ENCODE measurements at places on chromosomes 7 and 10.
A peak's percentile ranks its signal among the peaks of the same experiment; 100 is the strongest.

GRCh38 chr7:27160546-27161213 is 4.2 kb upstream of the HOXA7 start:
- peak; percentile 86 for DNase-seq

- DNase-seq = no peak
Observed at GRCh38 chr7:30750683-30751650, 968 bp upstream of the INMT start.

DNA sequence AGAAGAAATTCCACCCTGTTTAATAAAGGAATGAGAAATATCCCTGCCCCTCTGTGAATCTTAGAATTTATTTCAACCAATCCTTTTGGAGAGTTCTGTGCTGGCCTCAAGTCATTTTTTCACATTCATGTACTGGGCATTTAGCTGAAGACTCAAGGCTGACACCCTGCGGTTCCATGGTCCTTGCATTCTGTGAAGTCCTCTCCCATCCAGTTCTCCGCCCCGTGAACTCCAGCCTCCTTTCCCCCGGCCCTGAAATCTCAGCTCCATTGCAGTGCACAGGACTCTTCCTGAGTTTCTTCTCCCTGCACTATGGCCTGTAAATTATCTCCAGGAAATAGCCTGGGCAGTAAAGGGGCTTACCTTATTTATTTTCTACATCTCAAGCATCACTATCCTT is 183.0 kb upstream of the KCND2 start:
- DNase-seq = no peak

GRCh38 chr10:101565936-101566332 is 22.1 kb downstream of the POLL start:
- DNase-seq = no peak

DNA sequence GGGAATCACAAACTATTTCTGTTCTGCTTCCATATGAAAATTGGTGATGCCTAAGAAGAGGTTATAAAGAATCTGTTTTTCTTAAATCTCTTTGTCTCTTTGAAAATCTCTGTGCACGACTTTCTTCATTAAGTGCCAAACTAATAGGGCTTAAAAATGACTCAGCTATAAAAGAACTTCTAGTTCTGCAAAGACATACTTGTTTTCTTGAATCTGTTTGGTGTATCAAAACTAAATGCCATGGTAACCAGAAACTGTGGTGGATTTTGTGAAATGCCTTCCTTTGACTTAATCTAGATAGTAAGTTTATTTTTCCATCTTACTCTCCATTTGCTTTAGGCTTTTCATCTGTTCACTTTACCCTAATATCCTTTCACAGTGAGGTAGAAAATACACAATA is 417.8 kb downstream of the PARD3 start:
- DNase-seq = no peak

DNA sequence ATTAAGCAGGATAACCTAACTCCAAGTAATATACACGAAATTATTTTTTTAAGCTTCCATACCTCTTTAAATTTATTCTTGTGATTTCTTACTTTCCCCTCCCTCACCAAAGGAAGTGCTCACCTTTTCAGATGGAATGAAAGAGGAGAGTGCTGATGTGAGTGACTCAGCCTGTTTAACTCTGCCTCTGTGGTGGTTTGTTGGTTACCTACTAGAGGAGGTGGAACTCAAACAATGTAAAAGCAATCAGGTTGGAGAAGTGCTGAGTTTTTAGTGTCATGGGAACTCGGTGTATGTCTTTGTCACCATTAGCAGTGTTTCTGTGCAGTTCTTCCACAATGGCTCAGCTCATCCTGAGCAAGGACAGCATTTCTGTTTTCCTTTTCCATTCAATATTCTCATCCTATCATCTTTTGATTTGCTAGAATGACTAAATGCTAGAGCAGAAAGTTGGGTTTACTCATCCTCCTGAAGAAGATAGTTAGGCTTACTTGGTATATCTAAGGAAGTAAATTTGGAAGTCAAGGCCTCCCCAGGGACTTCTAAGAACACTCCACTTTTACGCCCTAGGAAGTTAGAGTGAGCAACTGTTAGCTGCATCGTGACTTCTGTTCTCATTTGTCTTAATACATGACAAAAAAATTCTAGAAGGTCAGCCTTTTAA is 6.0 kb downstream of the ADD3 start:
- peak; percentile 41 for DNase-seq

- DNase-seq = peak; percentile 53
Observed at GRCh38 chr7:129612112-129613015, 844 bp downstream of the NRF1 start.

GRCh38 chr7:156975620-156976019 is 26.1 kb downstream of the NOM1 start:
- no peak for DNase-seq

DNA sequence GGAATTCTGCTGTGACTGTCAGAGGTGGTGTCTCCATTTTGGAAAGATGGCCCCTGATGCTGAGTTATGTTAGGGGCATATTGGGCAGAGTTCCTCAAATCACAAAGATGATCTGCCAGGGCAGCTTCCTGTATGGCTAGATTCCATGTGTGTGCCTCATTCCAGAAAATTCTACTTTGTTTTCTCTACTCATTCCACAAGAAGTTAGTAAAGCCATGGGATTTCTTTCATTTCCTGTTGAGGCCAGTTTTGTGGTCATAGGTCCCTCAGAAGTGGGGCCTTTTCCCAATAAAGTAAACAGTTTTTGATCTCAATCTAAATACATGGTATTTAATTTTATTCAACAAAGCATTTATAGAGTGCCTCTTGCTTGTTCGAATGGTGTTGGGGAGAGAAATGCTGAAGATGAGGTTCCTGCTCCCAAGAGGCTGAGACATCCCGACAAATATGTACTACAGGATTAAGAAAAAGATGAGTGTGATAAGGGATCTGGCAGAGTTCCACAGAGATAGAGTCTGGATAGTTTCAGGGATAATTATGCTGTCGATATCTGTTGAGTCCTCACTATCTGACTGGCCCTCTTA is 33.0 kb downstream of the MINDY4 start:
- no peak for DNase-seq

- no peak for DNase-seq
Observed at GRCh38 chr7:77222819-77223218, 23.2 kb upstream of the FGL2 start.

DNA sequence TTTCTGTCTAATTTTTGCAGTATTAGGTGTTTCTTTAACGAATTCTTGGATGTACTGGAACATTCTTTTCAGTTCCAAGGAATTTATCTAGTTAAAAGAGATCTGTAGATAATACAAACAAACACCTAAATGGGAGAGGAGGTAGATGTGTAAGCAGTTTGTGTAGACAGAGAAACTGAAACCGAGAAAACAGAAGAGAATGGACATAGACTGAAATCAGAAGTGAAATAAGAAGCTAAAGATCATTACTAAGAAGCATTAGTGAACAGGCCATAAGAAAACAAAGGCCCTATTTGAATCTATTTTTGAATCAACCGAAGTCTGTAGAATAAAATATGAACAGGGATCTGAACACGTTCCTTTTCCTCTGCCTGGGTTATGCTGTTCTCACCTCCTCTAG is 26.5 kb upstream of the TMEM229A start:
- no peak for DNase-seq

DNA sequence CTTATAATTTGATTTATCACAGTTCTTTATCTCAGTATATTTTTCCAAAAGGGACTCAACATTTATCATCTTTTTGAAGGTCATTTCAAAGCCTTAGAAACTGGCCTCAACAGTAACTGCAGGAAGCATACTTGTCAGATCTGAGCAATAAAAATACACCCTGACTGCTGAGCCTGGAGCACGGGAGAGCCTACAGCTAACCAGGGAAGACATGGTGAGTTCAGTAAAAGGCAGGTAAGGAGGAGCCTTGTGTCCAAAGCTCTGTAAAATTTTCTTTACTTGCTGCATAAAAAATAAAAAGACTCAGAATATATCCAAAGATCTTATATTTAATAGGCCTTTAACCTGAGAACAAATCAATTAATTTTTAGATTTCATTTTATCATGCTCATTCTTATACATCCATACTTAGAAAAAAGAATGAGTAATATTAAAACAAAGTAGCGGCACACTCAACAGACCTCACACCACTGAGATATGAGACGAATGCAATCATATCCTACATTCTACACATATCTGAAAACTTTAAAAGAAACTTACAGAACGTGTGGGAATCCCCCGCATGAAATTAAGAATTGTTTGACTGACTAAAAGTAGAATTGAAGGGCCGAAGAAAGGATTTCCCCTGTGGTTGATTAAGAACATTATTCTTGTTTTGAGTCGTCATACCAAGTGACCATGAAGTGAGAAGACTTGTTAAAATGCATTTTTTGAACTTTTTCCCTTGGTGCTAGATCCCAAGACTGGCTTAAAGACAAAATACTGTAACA is 296.4 kb upstream of the MKLN1 start:
- peak; percentile 53 for DNase-seq

GRCh38 chr7:55260171-55260570 is 105.0 kb upstream of the LANCL2 start:
- no peak for DNase-seq

DNA sequence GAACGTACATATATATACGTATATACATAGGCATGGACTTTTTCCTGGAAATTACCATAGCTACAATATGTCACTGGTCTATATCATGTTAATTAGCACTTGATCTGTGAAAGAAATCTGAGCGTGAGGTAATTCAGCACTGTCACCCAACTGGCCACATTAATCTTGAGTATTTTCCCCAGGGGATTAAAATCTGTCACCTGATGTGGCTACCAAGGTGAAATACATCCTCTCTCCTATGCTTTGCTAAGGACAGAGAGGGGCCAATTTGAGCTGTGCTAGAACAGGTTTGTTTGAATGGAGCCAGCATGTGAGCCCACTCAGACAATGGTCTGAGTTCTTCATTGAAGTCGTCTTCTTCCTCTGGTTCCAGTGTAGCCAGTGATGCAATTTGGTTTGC is 33.3 kb downstream of the CYCS start:
- DNase-seq = no peak

DNA sequence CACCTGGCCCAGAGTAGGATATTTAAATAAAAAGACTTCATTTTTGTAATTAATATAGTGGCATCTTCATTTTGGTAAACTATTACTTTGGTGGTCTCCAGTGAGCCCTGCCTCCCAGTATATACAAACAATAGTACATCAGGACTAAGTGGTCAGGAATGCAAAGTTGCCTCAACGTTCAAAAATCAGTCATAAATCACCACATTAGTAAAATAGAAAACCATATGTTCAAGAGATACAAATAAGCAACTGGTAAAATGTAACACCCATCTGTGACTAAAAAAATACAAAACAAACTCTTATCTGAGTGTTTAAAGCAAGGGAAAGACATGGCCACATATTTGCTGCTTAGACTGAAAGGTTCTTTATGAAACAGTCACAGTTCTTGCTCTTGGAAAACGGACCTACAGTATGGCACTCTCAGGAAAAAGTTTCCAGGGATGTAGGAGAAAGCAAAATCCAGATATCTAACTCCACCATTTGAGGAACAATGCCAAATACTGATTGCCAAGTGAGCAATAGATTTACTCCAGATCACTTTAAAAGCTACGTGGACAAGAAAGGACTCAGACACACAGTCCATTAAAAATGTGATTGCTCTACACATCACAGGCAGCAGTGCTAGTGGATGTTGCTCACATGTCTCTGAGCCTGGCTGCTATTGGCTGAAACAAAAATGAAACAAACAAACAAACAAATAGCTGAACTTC is 15.1 kb upstream of the RHOBTB1 start:
- no peak for DNase-seq

DNA sequence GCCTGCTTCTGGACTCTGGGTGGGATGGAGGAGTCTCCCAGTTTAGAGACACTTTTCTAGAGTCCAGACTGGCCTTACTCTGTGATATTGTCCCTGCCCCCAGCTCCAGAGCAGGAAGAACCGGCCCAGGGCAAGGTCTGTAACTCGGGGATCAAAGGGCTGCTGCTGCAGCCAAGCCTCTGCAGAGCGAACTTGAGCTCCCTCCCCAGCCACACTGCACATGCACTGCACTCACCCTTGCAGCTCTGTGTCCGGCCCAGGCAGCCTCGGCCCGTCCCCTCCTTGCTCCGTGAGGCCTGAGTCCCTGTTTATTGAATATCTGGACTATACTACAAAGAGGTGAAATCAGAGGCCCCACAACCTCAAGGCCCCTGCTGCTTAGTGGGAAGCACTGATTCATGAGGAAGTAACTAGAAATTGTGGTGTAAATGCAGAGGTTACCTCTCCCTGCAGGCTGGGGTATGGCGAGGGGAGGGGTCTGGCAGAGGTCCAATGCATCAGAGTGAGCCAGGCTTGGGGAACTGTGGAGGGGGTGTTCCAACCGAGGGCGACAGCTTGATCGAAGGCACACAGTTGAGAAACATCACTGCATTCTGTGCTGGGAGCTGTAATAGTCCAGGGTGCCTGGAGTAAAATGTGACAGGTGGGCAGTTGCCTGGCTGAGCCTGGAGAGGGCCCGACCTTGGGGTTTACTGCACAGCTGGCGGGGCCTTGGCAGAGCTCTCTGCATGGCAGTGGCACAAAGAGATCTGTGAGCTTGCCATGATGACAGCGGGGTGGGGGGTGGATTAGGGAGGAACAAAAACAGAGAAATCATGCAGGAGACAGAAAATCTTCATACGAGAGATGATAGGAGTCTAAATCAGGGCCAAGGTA is 49.1 kb downstream of the AOC1 start:
- no peak for DNase-seq

- DNase-seq = no peak
Observed at GRCh38 chr7:105107458-105107857, 93.5 kb downstream of the KMT2E start.

GRCh38 chr7:64884913-64885370 is 18.1 kb upstream of the ZNF273 start:
- DNase-seq = no peak

GRCh38 chr10:118047157-118047719 is 497 bp upstream of the RAB11FIP2 start:
- peak; percentile 1 for DNase-seq

DNA sequence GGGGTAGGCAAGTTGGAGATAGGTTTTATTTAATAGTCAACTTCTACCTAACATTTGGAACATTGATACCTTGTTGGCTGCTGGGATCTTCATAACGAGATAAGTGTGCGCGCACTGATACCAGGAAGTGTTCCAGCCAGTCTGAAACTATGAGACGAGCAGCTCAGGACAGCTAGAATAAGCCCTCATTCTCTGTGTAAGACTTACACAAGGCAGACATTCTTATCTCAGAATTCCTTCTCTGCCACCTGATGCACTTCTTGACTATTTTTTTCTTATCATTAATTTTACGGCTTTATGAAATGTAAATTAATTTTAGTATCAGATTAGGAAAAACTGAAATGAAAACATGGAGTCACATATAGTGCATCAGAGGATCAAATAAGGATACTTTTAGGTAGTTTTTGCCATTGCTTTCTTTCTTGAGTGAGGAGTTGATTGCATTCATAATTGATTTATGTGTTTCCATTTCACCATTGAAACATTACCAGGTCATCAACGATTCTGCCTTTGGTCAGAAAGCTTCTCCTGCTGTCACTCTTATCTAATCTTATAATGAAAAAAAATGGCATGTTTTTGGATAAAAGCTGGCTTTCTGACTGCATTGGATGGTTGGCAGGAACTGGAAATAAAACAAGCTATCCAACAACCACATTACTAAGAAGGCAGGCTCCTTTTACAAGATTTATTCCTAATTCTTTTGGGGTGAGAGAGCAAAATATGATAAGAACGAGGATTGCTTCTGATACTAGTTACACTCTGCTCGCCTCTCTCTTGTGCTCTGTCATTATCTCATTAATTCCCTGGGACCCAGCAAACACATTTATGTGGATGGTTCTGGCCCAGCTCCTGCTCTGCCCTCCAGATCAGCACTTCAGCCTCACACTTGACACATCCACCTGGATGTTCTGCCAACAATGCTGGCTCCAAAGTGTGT is 40.4 kb upstream of the ABCB5 start:
- DNase-seq = no peak

- DNase-seq = no peak
Observed at GRCh38 chr7:3399858-3400257, 98.8 kb downstream of the SDK1 start.
